Kidney tubule cell (primary cell): ENCODE measurements at places on chromosomes 4 and X.

DNA sequence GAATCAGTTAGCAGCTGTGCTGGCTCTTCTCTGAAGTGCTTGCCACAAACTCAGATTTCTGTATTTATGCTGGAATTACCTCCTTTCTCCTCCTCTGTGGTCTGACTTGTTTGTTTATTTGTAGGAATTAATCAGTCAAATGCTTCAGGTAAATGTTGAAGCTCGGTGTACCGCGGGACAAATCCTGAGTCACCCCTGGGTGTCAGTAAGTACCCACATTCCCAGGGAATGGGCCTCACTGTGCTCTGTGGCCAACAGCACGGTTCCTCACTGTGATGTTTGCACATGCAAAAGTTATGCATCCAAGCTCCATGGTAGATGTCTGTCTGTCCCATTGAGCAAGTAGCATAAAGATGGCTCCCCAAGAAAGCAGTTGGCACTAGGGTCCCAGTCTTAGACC is 169.9 kb downstream of the DCLK2 start:
- DNase-seq = peak; percentile 71

- no peak for DNase-seq
These were observed 59.1 kb downstream of the ANXA3 start for GRCh38 chr4:78610546-78611214.

GRCh38 chr4:97073194-97073593 is 1070.1 kb downstream of the STPG2 start:
- DNase-seq = peak; percentile 13

GRCh38 chrX:126982158-126982557 is 162.6 kb downstream of the PRR32 start:
- no peak for DNase-seq

GRCh38 chr4:4409416-4410115 is 22.7 kb downstream of the NSG1 start:
- DNase-seq = no peak

DNA sequence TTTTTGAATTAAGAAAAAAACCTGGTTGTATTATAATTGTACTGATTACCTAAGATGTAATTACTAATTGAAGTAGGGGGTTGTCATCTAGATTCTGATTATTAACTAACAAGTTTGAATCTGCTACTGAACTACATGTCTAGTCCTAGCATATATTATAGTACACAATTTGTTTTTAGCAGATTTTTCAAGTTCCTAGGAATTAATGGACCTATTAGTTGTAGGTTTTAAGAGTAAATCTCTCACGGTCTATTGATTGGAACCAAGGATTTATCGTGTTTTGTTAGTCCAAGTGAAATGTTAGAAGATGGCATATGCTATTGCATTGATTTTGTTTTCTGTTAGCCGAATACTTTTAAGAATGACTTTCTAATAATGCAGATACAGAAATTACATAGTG is 20.8 kb downstream of the PTPN13 start:
- DNase-seq = peak; percentile 10

GRCh38 chrX:121106484-121107235 is 59.2 kb downstream of the GLUD2 start:
- no peak for DNase-seq

DNA sequence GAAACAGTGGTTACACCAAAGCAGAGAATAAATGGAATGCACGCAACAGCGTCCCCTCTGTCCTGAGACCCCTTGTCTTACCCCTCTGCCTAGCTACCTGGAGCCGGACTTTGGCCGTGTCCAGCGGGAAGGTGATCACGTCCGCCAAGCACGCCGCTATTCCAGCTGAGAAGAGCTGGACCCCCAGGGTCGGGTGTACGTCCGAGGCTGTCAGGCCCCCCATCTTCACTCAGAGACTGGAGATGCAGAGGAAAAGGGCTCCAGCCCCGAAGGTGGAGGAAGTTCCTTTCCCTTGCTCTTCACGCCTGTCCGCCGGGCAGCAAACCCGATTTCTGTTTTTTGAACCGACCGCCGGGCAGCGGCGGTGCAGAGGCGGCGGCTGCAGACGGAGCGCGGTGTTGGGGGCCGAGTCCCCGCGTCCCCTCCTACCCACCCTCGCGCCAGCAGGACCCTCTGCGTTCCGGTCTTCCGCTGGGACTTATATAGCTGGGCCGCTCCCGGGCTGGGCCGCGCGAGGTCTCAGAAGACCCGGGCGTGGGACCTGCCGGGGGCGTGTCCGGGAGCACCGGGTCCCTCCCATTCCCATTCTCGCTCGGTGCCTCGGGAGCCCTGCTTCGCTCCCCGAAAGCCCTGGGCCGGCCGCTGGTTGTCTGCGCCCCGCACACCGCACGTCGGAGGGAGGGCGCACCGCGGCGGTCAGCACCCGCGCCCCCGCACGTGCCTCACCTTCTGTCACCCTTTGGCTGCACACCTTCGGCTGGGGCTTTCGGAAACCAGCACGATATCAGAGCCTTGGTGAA is at the start of gene UCP1:
Gene UCP1, minus strand, starts transcription at position 455 of the 800 bp plus-strand sequence. Its CDS starts 232 bp downstream, at position 223.
- DNase-seq = peak; percentile 13

DNA sequence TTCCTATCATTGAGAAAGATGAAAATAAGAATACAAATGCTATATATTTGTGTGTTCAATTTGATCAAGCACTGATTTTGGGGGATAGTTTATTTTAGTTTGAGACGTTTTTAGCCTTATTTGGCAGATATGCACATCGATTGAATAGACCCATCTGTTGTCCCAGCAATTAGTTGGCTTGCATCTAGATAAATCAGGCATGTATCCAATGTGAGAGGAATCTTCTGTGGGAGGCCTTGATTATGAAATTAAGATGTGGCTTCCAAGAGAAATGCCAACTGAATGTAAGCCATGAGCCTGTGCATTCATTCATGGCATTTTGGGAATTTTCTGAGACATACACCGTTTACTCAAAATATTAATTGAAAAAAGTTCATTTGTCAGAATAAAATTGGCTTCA is 623.1 kb downstream of the TECRL start:
- DNase-seq = no peak

DNA sequence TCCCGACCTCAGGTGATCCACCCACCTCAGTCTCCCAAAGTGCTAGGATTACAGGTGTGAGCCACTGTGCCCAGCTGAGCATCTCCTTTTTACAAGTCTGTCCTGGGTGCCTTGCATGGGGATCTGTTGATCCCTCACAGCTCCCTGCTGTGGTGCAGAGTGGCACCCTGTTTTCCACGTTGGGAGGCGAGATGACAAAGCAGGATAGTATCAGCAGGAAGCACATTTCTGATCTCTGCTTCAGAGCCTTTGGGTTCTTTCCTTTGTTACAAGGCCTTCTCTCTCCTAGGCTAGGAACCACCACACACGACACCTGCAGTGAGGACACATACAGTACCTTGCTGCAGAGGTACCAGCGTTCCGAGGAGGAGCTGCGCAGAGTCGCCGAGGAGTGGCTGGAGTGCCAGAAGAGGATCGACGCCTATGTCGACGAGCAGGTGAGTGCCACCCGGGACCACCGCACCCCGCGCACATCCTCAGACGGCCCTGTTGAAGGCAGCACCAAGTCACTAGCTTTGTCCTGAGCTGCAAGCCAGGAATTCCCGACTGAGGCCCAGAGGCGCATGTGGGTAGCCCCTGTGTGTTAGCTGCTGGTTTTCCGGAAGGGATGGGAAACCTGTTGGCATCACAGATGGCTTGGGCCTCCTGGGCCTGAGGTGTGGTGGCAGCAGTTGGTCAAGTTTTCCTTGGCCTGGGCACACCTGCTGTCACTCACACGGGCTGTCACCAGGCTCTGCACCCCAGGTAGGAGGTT is 109.6 kb downstream of the TNIP2 start:
- no peak for DNase-seq

- no peak for DNase-seq
These were observed 79.2 kb downstream of the CPZ start for GRCh38 chr4:8671712-8672290.

GRCh38 chr4:182504463-182504862 is 261.3 kb downstream of the TENM3 start:
- DNase-seq = no peak

DNA sequence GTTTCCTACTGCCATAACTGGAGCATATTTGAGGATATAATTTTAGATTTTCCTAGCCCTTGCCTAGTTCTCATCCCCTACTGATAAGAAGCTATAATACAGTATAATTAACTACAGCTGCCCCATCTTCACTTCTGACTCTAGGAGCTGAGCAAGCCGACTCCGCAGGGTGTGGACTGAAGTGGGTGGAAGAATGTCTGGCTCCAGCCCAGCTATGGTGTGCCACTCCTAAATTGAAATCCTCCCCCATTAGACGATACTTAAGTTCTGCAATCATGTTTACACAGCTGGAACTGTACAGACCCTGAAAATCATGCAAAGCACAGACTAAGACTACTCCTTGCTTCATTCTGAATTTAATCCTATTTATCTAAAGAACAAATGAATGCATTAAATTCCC is 93.1 kb downstream of the PCDH19 start:
- DNase-seq = no peak

DNA sequence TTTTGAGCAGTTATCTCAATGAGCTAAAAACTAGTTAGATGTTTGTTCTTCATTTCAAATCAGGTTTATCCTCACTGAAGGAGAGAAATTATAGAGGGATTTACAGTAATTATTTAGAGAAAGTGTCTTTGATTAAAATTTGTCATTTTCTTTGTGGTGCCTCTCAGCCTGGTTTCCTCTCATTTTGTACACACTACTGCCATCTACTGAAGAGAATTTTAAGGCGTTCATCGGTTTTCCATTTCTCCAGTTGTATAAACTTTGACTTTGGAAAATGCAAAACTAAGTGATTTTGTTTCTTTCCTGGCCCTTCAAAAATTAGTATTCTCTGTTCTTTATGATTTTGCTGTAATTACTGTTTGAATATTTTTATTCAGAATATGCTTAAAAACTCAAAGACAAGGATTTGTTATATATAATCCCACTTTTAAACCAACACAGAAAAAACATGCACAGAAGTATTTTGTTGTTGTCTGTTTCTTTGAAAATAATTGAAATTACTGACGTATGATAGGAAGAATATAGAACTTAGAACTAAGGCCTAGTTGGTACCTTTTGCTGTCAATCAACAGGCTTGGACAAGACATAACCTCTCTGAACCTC is 34.4 kb upstream of the ANXA3 start:
- DNase-seq = peak; percentile 50

DNA sequence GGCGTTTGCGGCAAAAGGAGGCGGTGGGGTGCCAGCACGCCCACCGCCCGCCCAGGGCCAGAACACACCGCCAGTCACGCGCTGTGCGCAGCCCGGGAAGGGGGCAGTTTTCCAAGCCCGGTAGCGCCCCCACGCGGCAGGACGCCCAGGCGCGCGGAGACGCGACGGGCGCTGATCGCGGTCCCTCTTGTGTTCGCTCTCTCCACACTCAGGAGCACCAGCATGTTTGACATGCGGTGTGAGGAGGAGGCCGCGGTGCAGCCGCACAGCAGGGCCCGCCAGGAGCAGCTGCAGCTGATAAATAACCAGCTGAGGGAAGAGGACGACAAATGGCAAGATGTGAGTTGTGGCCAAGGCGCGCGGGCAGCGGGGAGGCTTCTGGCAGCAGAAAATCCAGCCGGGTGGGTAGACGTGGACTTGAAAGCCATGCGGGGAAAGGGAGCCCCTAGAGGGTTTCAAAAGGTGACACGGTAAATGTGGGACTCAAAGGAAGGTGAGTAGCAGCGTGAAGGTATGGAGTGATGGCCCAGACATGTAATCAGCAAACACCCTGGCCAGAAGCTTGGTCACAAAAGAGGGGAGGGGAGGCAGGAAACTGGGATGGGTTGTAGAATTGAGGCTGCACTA is 104.1 kb downstream of the PHOX2B start:
- DNase-seq = peak; percentile 61

DNA sequence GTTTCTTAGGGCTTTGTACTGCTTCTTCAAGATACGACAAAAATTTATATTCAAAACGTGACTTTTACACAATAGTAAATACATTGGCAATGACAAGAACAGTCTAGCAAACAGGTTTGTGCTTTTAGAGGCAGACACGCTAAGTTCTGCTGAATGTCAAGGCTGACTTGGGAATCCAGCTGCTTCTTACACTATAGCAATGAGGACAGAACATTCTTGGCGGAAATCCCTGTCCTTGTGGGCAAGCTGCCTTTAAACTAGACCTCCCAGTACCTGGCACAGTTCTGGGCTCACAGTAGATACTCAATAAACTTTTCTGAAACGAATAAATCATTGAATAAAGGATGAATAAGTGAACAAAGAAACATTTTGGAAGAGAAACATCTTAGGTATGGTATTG is 148.2 kb downstream of the RASL11B start:
- no peak for DNase-seq

DNA sequence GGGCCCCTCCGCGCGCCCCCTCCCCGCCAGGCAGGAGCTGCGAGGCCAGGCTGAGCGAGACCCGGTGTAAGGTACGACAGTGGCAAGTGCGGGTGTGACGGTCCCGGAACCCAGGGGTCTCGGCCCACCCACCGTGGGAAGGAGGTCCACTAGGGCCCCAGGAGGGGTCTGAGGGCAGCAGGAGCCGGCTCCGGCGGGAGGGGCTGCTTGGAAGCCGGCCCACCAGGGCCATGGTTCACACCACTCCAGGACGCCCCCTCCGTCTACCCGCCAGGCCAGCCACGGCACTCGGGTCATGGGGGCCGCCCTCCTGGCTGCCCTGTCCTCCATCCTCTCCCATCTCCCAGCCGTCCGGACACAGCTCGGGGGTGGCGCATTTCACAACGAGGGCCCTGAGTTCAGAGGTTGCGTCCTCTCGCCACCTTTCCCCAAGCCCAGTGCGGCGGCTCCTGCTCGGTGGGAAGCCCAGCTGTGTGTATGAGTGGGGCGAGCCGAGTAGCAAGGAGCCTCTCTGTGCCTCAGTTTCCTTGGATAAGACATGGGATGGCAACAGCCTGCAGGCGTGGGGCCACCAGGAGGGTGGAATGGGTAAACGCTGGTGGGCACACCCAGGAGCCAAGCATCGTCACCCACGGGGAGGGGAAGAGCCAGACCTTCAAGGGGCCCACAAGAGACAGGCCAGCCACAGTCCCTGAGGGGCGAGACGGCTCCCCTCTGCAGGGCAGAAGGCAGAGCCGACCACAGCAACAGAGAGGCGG is 81.3 kb downstream of the FAM53A start:
- DNase-seq = no peak

GRCh38 chr4:181173046-181173445 is 1070.2 kb upstream of the TENM3 start:
- no peak for DNase-seq

- DNase-seq = no peak
These were observed 32.9 kb upstream of the DKK2 start for GRCh38 chr4:107069049-107069448.

GRCh38 chrX:63250253-63250868 is 100.8 kb downstream of the SPIN4 start:
- DNase-seq = peak; percentile 80

GRCh38 chr4:73998040-73999011 is at the start of gene CXCL5:
Gene CXCL5 (minus strand): TSS chr4:73998677. CDS start chr4:73998581, 96 bp downstream.
- DNase-seq = peak; percentile 86

GRCh38 chrX:19446397-19446796 is 68.9 kb downstream of the MAP3K15 start:
- no peak for DNase-seq

- peak; percentile 23 for DNase-seq
These were observed 12.1 kb upstream of the TENM3 start for GRCh38 chr4:182231080-182231479.

DNA sequence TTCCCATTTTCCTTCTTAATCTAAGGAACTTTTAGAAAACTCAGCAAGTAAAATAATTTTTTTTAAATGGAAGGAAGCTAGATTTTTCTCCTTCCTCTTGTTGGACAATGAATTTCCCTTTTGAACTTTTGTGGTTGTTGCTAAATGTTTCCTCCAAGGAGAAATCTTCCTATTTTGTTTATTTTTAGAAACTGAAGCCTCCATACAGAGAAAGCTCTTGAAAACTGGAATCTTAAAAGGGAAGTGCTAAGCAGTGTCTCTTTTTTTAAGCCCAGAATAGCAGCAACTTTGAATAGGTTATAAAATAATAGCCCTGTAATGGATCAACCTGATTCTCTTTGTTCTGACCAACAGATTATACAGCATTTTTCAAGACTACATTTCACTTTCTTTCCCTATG is 15.1 kb upstream of the DCLK2 start:
- DNase-seq = no peak
